Activated CD4-positive, alpha-beta T cell treated with anti-CD3 and anti-CD28 coated beads, Interleukin-2, Interleukin-4, amounts not matched to agents 100 ng/mL and 50 ng/mL, durations not matched to agents 16 hours and 8 hours (primary cell): ENCODE measurements at places on chromosomes 2 and 18.

DNA sequence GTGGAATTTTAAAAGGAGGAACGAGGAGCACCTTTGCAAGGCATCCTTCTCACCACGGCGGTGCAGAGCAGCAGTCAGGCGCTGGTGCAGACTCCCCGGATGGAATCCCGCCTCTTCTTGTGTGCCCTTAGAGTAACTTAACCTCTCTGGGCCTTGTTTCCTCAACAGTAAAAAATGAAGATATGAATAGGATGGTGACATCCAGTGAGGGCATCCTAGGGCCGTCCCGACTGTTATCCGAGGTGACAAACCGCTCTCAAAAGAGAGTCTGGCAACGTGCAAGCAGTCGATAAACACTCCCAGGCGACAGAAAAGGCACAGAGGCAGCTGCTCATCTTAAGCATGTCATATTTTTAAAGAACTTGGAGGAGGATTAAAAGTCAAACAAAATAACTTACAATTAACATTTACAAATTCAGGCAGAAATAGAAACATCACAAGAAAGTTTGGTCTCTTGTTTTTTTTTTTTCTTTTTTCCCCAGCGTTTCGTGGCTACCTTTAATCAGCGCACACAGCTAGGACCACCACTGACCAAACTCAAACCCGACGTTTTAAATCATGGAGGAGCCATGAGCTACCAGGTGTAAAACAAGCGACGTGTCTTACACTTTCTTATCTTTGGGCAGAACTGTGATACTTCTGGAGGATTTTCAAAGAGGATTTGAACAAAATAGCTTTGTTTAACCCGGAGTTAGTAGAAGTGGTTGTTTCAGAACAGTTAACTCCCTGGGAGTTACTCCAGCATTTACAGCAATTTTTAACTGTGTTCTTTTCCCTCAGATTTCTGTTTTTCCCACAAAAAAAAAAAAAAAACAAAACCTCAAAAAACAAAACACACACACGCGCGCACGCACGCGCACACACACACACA, 2.1 kb downstream of the MBP start:
- no peak for DNase-seq

GRCh38 chr2:12199491-12200211, 453.2 kb downstream of the LPIN1 start:
- no peak for DNase-seq

DNA sequence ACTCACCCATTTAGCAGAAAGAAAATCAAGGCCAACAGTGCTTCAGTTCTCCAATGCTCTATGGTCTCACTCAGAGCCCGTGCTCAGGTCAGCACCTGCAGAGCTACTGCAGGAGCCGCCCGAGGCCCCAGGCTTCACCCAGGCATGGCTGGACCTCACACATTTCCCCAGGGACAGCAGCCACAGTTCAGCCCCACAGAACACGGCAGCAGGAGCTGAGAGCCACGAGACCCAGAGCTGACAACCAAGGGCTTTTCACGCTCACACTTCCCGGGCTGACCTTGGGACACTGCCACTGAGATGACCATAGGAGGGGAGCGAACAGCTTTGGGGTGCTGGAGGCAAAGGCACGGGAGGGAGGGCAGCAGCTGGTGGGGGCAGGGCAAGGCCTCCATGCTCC, 4.2 kb downstream of the TMEM18 start:
- DNase-seq = no peak

- no peak for DNase-seq
Measured at GRCh38 chr18:61528961-61529360, 195.7 kb downstream of the CDH20 start.

GRCh38 chr2:136118819-136119716, 1.1 kb upstream of the CXCR4 start:
- DNase-seq = peak; percentile 63

GRCh38 chr2:232587512-232587911, 37.0 kb downstream of the EIF4E2 start:
- DNase-seq = no peak

GRCh38 chr18:46350598-46351159, 246.5 kb downstream of the HAUS1 start:
- DNase-seq = no peak

- DNase-seq = no peak
Measured at GRCh38 chr2:227703280-227703732, 14.5 kb downstream of the SLC19A3 start.

GRCh38 chr2:189045836-189046235, 71.7 kb downstream of the COL3A1 start:
- no peak for DNase-seq

- DNase-seq = no peak
Measured at GRCh38 chr2:73218298-73218697, 4.3 kb downstream of the SMYD5 start.

- DNase-seq = no peak
Measured at GRCh38 chr2:121519732-121520640, 10.7 kb upstream of the RNU4ATAC start.

GRCh38 chr2:217901835-217902378, 100.9 kb downstream of the TNS1 start:
- DNase-seq = no peak

DNA sequence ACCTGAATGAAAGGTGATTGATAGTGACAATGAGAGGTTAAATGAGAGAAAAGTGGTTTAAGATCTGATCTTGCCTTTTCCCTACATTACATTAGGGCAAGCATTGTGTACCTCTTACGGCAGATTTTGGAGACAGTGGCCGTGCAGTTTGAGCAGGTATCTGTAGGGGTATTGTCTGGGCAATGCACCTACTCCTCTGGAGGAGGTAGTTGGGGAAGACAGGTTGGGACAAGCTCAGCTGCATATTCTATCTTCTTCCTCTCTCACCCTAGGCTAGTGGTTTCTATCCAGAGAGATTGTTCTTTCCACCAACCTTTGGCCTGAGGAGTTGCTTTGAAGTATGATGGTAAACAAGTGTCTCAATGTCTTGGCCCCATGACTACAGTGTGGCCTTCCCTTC, 323.2 kb downstream of the CYP26B1 start:
- no peak for DNase-seq

DNA sequence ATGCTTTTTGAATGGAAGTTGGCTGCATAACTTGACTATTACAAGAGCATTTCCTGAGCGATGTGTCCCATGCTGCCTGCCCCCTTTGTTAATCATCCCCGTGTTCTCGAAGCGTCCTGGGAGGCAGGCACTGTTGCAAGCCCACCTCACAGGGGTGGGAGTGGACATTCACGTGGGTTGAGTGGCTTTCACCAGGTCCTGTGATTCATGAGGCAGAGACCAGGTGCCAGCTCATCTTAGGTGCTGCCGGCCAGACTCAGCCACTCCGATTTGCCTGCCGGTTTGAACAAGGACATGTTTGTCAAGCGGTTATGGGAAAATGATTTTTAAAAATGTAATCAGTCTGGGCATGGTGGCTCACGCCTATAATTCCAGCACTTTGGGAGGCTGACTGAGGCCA, 112.5 kb downstream of the ZNF532 start:
- no peak for DNase-seq

- DNase-seq = no peak
Measured at GRCh38 chr2:176812246-176812775, 400.3 kb upstream of the HNRNPA3 start.

DNA sequence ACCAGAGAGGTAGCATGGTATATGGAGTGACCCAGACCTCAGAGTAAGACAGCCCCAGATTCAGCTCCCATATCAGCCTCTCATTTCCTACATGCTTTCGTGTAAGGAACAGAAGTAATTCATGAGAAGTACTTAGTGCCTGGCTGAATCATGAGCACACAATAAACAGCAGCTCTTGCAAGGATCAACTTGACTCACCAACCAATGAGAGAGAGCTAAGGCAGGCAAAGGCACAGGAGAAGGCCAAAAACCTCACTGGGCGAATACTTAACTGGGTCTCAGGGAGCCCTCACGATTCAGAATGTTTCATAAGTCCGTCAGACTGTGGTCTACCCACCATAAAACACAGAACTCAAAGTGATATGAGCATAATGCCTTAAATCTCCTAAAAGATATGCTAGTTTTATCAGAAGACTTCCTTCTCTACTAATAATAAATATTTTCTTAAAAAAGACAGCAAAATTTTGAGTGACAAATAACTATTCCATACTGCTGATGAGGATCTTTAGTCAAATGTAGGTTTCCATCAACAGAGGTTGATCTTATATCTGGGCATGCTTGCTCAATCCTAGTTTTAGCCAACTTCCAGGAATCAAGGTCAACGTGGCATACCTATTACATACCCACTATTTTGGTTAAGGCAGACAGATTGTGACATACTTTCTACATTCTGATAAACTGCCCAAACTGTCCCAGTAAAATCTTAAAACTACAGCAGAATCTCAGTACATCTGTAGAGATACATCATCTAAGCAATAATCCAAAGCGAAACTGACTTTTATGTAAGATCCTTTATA, 34.9 kb downstream of the IMMT start:
- DNase-seq = no peak

DNA sequence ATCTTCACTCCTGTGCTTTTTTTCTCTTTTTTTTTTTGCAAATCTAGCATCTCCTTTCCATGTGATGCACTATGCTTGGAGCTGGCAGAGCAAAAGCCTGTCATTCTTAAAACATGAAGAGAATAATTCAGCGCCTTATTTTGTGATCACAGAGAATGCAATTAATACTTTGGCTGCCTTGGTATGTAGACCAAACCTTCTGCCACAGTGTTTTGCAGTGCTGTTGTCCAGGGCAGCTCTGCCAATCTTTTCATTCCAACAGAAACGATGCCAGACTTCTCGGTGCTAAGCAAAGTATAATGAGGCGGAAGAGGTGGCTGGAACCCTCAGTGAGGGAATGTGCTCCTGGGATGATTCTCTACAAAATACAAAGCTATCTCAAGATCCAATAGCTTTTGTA, 25.6 kb downstream of the BCL2 start:
- DNase-seq = no peak

- DNase-seq = peak; percentile 65
Measured at GRCh38 chr2:32946314-32947075, at the start of gene LTBP1. Gene LTBP1 (plus strand): TSS chr2:32946953. CDS start chr2:32947325, 372 bp downstream.

DNA sequence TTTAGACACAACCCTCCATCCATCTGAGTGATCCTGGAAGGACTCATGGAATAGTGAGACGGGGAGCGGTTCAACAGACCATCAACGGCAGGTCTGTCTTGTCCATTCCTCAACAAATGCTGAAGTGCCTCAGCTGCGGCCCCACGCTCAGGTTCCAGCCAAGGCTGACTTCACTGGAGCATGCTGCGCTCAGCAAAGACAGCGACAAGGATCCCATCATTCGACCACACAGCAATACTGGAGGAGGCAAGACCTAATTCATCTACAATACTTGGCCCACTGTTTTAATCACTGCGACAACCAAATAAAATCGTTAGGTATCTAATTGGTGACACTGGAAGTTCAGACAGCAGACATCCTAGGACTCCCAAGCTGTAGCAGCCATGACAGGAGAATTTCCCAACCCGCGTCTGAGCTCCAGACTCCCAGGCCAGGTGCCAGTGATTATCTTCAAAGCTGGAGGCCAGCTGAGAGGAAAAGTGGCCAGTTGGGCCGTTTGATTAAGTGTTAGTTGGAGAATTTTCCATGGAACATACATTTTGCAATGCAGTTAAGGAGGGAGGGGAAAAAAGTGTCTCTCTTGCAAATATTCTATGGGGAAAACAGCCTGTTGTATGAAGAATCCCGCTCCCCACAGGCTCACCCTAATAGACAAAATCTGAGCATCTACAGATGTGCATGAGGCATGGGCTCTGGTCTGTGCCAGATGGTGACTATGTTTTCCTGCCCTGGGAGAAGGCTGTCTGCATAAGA, 92.5 kb upstream of the SLC35G4 start:
- DNase-seq = no peak

DNA sequence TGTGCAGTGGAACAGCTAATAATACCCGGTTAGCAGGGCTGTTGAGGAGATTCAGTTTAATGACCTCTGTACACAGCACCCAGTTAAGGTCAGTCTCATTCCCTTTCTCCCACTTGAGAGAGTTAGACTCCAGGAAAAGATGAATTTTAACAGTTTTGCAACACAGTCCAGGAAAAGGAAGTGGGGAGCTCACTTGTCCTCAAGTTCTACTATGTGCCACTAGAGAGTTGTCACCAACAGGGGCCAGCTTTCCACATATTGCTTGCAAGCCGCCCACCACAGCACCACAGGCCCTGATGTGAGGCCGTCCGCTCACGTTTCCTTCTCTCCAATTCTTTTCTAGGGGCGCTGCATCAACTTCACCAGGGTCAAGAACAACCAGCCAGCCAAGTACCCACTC, 142.1 kb downstream of the GFPT1 start:
- no peak for DNase-seq

DNA sequence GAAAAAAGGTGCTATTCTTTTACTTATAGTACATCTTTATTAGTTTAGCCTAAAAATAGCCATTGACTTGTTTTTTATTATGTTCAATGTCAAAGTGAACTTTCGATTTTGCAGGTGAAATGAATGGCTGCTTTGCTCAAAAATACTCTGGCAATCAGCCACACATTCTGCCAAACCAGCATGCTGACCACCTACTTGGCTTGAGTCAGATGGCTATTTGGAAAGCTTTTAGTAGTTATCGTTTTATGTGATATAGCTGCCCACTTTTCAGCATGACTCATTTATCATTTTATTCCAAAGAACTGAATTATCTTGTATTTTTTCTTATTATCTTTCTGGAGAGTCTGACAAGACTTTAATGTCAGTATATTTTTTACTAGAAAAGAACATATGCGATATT, 1615.8 kb upstream of the TMEFF2 start:
- DNase-seq = no peak

- DNase-seq = no peak
Measured at GRCh38 chr2:236639461-236640235, 70.0 kb downstream of the ACKR3 start.
